ENCODE measurements at places on chromosomes 11 and 22. TPM values are rescaled to one million over a fixed set of nuclear protein-coding genes. Genes with fewer than 3 reads are reported as not detected.

The CELSR1 gene
- 5.6 TPM for total RNA-seq

The MIEF1 gene
- 21.4 TPM for total RNA-seq

The HBE1 gene
- 30.5 TPM for total RNA-seq

The RBM7 gene
- 42.6 TPM for total RNA-seq

The POU2AF3 gene
- total RNA-seq, result 2.5 TPM

The RAB3IL1 gene
- total RNA-seq, result 12.8 TPM

The C11orf65 gene
- total RNA-seq, result 1.5 TPM

The MMP13 gene
- total RNA-seq, result 1.7 TPM

The ACRV1 gene
- 0.17 TPM for total RNA-seq

The IFTAP gene
- 56.5 TPM for total RNA-seq

The OR8K3 gene
- total RNA-seq, result not detected

The HOATZ gene
- 3.4 TPM for total RNA-seq

The PRG3 gene
- 0.55 TPM for total RNA-seq

The MMP27 gene
- not detected for total RNA-seq

The PANX2 gene
- 2.1 TPM for total RNA-seq

The C11orf21 gene
- total RNA-seq, result 1.3 TPM

The RASD2 gene
- 2.3 TPM for total RNA-seq

The OR52I2 gene
- not detected for total RNA-seq

The OR5AL1 gene
- not detected for total RNA-seq

The SCARF2 gene
- total RNA-seq, result 5.7 TPM

The FADS2 gene
- total RNA-seq, result 138 TPM

The OR56A5 gene
- not detected for total RNA-seq

The SMC1B gene
- not detected for total RNA-seq

The TENM4 gene
- total RNA-seq, result 43.6 TPM

All from spinal cord (tissue), 10 donors.